ENCODE measurements at places on chromosomes 2 and 18. TPM values are rescaled to one million over a fixed set of nuclear protein-coding genes. Genes with fewer than 3 reads are reported as not detected.

GRCh38 chr2:176140513-176141317 is 10.6 kb upstream of the HOXD4 start:
- peaks cover 19% of the 10 kb centered on the region for H3K36me3 ChIP-seq
- H3K4me3 ChIP-seq, result peak overlapping the region; percentile 85
- DNase-seq, result peak; percentile 94

GRCh38 chr2:212845941-212846340 is 305.5 kb downstream of the IKZF2 start:
- H3K27ac ChIP-seq, result no peak overlapping the region
- H3K36me3 ChIP-seq, result no peaks in the 10 kb centered on the region

Gene ROCK1
- total RNA-seq, result 34.9 TPM

DNA sequence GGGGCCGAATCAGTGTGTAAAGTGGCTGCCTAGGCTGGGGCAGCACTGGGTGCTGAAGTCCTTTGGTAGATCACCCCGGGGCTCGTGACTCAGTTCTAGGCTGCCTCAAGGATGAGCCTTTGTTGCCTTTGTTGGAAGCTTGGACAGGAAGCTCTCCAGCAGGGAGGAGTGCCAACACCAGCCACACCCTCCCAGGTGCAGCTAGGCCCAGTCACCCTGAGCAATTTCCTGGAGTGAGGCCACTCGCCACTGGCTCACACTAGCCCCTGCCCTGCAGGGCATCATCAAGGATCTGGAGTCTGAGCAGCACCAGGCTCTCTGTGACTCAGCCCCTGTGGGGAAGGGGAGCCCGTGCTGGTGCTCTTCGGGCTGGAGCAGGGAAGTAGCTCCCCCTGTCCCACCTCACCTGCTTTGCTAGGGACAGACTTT is 6.7 kb upstream of the SDC1 start:
- no peaks in the 10 kb centered on the region for H3K36me3 ChIP-seq
- H3K27me3 ChIP-seq, result no peaks in the 10 kb centered on the region
- DNase-seq, result no peak
- H3K4me1 ChIP-seq, result no peaks in the 10 kb centered on the region
